H9 (cell line): ENCODE measurements at places on chromosomes 5 and 9.

- DNase-seq, result no peak
Measured at GRCh38 chr5:125720348-125720685, 702.9 kb upstream of the GRAMD2B start.

DNA sequence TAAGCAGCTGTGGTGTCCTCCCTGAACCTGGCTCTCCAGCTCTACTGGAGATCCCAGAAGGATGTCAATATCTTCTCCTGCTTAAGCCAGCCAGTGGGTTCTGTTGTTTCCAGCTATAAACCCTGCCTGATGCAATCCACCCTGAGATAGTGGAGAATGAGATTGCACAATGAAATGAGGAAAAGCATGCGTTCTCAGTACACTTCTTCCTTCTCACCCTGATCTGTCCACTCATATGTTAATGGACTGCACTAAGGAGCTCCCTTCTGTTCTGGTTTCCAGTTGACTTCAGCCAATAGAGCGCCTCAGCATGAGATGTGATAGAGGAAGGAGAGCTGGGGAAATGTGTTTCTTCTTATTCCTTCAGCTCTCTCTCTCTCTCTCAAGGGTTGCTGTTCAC, 40.0 kb upstream of the CDH6 start:
- DNase-seq, result no peak

GRCh38 chr5:172833372-172833685, 722 bp upstream of the ERGIC1 start:
- DNase-seq, result no peak

- DNase-seq, result peak; percentile 39
Measured at GRCh38 chr5:169013208-169013728, 287.7 kb downstream of the SLIT3 start.

DNA sequence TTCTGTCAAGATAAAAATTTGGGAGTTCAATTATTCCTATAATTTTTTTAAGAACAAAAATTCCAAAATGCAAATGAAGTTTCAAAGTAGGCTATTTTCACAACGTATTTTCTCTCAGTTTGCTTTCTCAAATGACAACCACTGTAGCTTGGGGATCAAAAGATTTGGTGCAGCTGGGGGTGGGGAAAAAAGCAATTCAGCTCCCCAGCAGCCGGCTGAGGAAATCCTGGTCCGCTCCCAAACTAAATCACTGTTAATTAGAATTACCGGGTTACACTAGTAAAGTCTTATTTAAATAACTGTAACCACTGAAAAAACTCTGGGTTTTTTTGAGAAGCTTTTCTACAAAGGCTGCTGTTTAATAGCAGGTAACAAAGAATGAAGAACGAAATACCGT, 5.7 kb downstream of the NR6A1 start:
- DNase-seq, result no peak

DNA sequence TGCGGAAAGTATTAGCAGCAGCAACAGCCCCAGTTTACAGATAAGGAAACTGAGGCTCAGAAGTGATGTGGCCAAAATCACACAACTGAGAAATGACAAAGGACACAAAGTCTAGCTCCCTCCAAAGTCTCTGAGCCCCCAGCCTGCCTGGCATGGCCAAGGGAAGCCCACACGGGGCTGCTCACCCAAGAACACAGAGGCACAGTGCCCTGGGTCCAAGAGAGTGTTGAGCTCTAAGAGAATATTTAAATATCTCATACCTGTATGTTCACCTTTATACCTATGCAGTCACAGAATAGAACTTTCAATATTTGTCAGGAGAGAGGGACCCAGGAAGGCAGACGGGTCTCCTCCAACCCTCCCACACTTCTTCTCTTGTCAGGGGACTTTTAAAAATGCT, 16.6 kb downstream of the VAV2 start:
- DNase-seq, result no peak

DNA sequence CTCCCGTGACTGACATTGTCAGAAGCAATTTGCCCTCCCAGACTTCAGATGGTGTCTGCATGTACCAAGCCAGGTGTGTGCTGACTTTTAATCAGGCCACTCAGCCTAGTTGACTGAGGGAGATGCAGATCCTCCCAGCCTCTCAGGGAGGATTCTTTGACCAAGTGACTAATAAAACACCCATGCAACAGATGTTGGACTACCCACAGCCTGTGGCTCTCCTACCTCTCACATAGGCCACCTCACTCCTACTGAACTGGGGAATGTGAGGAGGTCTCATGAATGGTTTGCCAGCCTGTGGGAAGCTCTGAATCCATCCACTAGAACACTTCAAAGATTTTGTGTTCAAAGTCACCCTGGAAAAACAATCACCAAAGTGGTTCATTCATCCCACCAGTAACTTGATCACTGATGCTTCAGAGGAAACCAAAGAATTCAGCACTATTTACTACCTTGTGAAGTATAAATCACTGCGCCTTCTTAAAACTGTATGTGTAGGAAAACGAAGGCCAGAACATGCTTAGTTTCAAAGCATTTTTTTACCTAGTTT, 80.1 kb downstream of the ESM1 start:
- no peak for DNase-seq

GRCh38 chr9:95336281-95336680, 18.8 kb upstream of the FANCC start:
- DNase-seq, result peak; percentile 55

DNA sequence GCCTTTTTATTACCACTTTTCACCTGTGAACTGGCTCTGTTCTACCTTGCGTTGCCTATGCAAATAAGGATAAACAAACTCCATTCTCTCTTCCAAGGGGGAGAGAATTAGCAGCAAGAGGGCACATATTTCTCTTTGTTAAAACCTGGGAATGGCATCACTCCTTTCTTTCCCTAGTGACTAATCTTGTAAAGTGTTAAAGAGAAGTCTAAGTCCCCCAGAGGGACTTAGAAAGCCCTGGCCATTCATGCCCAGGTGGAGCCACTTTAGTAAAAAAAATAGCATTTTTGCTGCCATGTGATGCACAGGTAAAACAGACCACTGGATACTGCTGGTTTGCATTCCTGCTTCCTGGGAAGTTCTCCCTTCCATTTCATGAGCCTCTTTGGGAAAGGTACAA, 148.4 kb downstream of the MAN2A1 start:
- peak; percentile 39 for DNase-seq

DNA sequence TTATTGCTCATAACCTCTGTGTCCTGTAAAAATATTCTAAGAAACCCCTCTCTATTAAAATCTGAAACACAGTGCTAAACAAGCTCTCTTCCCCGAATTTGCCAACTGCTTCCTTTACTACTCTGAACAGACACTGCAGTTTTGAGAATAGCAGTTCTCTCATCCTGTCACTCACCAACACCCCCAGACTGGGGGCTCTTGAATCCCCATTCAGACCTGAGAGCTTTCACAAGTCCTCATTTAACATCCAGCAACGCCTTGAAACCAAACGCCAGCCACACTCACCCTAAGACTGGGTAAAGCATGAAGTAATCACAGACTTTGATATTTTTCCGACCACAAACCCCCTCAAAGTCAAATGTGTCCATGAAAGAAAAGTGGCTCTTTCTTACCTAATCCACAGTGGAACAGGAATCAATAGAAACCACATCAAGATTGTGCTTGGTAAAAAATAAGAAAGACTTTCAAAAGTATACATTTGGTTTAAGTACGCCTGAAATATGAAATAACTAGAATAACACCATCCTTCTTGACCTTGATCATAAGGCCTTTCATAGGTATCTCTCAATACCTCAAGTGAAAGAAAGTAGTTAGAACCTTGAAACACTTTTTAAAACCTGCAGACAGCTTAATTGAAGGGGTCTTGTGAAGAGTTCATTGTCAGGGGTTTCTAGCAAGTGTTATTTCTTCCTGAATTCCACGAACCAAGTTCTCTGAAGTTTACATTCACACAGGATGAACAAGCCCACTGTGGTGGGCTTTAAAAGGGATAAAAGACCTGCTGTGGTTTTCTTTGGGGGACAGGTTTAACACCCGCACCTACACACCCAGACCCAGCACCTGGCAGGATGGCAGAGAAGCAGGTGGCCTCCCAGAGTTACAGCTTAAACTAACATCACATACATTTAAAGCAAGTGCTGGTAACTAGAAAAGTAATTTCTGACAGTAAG, 412.6 kb downstream of the MLLT3 start:
- DNase-seq, result no peak

DNA sequence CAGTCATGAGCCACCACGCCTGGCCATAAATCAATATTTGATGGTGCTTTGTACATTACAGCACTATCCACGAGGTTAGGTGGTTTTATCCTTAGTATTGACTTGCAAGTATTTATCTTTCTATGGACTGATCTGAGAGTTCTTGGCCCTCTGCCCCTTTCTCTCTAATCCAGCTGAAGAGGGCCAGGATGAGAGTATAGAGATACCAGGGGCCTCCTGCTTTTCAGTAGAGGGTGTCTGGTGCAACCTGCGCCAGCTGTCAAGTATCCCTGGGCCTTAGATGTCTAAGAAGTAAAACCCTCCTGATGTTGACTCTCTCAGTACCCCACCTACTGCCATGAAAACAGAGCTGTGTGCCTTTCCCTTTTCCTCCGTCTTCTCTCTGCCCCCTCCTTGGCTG, 153.4 kb downstream of the SLIT3 start:
- no peak for DNase-seq

DNA sequence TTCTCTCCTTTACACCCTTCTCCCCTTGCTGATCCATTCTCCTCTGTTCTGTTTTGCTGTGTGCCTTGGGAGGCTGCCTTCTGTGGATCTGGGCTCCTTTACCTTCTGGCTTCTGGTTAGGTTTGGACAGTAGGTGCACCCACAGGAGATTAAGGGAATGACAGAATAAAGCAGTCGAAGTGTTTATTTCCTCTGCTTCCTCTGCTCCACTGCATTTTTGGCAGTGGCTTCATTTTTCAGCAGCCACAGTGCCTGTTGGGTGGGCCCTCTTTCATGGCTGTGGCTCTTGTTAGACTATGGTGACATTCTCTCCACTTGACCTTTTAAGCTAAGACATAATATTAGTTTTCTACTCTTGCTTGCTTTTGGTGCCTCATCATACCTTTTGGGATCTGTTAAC, 144.1 kb downstream of the CCDC171 start:
- no peak for DNase-seq
